ENCODE measurements at places on chromosomes 1 and 21.

DNA sequence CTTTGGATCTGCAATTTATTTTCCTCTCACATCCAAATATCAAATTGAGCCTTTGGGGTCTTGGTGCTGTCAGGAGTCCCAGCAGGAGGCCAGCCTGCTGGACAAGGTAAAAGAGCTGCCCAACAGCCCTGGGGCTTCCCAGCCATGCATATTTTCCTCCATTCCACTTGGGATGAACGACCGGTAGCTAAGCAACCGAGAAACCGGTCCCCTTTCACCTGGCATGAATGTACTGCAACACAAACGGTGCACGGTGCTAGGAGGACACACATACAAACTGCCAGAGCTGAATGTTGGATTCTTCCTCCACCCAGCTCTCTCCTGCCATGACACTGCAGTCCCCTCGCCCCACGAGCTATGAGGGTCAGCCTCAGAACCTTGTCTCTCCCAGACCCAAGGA is 42.7 kb downstream of the BCAR3 start:
- DNase-seq = no peak

GRCh38 chr21:39387461-39388037 is 38.7 kb upstream of the HMGN1 start:
- DNase-seq = peak; percentile 96

DNA sequence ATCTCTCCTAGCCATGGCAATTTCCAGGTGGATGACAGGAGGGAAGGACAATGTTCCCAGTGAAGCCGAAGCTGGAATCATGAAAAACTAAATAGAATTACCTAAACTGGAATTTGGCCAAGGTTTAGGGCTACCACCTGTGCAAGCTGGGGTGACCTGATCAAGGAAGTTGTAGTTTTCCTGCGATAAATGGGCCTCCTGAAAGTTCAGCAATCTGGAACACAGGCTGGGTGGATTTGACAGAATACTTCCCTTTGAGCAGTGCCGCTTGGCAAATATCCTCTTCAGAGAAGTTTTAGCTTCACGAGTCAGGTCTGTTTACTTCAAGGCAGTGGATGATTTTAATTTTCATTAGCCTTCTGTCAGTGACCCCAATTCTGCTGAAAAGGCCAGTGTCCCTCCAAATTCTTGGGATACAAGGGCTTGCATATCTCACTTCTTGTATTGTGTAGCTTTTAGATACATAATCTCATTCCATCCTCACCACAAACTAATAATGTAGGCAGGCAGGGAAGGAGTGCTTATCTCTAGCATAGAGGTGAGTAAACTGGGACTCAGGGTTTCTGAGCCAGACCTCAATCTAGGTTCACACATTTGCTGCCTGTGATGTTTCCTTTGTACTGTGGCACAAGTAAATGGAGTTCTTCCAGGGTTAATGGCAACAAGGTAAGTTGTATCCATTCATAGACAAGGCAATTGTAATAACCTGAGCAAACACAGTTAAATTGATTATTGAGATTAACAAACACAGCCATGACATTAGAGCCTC is 349.4 kb downstream of the NUF2 start:
- DNase-seq = no peak

DNA sequence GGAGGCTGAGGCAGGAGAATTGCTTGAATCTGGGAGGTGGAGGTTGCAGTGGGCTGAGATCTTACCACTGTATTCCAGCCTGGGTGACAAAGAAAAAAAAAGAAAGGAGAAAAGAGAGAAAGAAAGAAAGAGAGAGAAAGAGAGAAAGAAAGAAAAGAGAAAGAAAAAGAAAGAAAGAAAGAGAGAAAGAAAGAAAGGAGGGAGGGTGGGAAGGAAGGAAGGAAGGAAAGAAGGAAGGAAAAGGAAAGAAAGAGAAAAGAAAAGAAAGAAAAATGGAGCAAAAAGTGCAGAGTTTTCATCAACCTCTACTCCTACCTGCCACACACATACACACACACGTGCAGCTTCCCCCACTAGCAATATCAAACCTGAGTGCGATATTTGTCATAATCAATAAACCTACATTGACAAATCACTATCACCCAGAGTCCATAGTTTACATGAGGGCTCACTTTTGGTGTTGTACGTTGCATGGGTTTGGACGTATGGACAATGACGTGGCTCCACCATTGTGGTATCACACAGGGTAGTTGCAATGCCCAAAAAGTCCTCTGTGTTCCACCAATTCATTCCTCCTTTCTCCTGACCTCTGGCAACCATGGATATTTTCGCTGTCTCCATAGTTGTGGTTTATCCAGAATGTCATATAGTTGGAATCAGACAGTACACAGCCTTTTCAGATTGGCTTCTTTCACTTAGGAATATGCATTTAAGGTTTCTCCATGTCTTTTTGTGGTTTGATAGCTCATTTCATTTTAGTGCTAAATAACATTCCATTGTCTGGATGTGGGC is 36.5 kb downstream of the EVA1C start:
- DNase-seq = no peak

- DNase-seq = no peak
Measured at GRCh38 chr1:10084045-10084444, 51.3 kb downstream of the UBE4B start.

DNA sequence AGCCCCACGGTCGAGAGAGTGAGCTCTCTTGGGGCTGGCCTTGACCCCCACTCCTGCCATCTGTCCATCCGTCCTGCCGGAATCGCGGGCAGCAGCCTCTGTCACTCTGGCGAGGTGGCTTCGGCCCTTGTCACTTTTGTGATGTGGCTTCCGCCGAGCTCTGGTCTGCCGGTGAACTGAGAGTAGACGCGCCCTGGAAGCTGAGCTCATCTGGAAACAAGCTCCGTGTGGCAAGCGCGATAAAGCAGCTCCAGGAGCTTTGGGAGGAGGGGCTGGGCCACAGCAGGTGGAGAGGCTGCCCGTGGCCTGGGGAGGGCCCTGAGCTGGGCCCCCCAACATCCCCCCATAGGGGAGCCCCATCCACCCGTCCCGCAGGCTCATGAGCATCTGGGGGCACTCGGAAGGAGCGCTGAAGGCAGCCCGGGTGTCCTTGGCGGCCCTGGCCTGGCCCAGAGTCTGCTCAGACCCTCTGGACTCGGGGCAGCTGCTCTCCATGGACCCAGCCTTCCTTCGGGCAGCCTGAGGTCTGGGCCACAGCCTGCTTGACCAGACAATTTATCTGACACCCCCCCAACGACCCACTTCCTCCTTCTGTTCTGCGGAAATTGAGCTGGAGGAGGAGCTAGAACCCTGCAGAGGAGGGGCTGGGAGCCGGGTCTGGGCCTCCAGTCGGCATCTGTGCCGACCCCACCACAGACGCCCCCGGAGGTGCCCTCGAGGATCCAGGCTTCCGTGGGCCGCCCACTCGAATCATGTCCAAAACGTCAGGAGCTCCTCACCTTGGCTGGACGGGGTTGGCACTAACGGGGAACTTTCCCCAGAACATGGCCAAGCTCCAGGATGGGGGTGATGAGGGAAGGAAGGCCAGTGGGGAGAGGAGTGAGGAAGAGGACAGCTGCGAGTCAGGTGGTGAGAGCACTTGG is 59.1 kb downstream of the SLC19A1 start:
- no peak for DNase-seq

- peak; percentile 47 for DNase-seq
Measured at GRCh38 chr1:206734499-206735142, 36.0 kb upstream of the IL19 start.

DNA sequence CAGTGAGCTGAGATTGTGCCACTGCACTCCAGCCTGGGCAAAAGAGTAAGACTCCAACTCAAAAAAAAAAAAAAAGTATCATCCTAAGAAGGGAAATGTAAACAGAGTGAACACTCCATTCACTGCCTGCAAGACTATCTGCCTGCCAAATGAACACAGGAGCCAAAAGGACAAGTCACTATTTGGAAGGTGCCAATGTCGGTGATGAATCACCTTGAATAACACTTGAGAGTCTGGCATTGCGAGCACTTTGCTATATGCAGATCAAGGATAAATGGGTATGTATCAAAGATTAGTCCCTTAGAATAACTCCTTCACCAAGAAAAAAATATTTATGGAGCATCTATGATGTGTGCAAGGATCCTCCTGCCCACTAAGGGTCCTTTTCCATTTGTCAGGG is 6.6 kb downstream of the UBR4 start:
- DNase-seq = no peak

- no peak for DNase-seq
Measured at GRCh38 chr1:70745199-70745598, 302.4 kb downstream of the PTGER3 start.

DNA sequence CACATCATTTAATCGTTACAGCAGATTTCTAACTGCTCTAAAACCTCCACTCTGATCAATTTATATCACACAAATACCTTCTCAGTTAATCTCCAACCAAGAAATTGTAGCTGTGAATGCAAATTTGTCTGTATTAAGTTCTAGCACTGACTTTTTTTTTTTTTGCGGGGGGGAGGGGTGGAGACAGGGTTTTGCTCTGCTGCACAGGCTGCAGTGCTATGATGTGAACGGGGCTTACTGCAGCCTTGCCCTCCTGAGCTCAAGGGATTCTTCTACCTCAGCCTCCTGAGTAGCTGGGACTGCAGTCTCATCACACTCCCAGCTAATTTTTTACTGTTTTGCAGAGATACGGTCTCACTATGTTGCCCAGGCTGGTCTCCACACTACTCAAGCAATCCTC is 163.6 kb downstream of the RERE start:
- no peak for DNase-seq

- DNase-seq = no peak
Measured at GRCh38 chr1:200355801-200356200, 54.0 kb downstream of the ZNF281 start.

- DNase-seq = no peak
Measured at GRCh38 chr1:232425421-232425820, 204.5 kb downstream of the SIPA1L2 start.

- DNase-seq = no peak
Measured at GRCh38 chr1:208251911-208252835, 8.0 kb upstream of the PLXNA2 start.

GRCh38 chr1:153506831-153507413 is 28.9 kb downstream of the S100A6 start:
- DNase-seq = no peak

GRCh38 chr21:37986751-37987399 is 70.6 kb upstream of the KCNJ6 start:
- DNase-seq = no peak

- no peak for DNase-seq
Measured at GRCh38 chr21:27643326-27643725, 676.4 kb upstream of the ADAMTS5 start.

DNA sequence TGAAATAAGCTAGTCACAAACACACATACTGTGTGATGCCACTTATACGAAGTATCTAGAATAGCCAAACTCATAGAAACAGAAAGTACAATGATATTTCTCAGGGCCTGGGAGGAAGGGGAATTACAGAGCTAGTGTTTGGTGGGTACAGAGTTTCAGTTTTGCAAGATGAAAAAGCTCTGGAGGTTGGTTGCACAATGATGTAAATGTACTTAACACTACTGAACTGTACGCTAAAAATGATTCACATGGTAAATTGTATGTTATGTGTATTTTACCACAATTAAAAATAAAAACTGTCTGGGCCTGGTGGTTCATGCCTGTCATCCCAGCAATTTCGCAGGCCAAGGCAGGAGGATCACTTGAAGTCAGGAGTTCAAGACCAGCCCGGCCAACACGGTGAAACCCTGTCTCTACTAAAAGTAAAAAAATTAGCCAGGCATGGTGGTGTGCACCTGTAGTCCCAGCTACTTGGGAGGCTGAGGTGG is 15.3 kb upstream of the FHAD1 start:
- DNase-seq = no peak

DNA sequence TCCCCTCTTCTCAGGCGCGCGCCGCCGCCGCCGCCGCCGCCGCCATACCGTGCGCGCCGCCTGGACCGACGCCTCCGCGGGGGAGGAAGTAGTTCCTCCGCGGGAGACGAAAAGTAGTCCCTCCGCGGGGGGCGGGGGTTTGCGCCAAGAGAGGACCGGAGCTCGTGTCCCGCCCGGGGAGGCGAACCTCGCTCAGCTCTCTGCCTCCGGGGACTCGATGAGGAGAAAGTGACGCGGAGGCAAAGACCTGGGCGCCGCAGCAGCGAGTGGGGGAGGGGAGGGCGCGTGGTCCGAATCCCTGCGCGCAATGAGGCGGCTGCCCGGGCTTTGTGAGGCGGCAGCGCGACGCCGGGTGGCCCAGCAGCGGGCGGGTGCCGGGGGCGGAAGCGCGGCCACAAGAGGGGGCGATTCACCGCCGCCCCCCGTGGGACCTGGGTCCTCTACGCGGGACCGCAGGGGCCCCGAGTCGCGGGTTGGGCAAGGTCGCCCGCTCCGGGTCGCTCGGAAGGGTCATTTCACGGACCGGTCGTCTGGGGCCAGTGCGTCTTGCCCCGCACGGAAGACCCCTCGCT is at the start of gene BRWD1:
TSS of gene BRWD1 (minus strand) at position 62 of the 572 bp plus-strand sequence. CDS start 141 bp downstream, outside the sequence.
- DNase-seq = peak; percentile 89

DNA sequence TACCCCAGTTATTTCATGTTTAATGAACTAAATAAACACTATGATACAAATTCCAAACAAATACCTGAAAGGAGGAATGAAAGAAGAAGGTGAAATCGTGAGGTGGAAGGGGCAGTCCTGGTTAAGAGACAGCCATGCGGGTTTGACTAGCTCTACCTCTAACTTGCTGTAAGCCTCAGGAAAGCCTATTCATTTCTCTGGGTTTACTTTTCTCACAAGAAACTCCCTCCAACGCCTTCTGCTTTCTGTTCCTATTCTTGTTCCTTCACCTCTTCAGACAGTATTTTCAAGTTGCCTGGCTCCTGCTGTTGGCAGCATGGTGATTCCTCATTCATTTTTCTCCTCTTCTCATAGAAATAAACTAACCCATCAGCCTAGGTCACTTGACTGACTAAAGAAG is 92.4 kb downstream of the NTPCR start:
- DNase-seq = no peak

GRCh38 chr1:225655509-225656258 is 2.8 kb upstream of the ENAH start:
- no peak for DNase-seq
